ENCODE measurements at places on chromosomes 3 and 15. TPM values are rescaled to one million over a fixed set of nuclear protein-coding genes. Genes with fewer than 3 reads are reported as not detected.

The HESX1 gene
- total RNA-seq = 2.1 TPM

The SPINK8 gene
- total RNA-seq = not detected

The RMDN3 gene
- total RNA-seq = 21.5 TPM

The CADM2 gene
- not detected for total RNA-seq

The ZIC4 gene
- total RNA-seq = not detected

The EXD1 gene
- total RNA-seq = not detected

The NEK4 gene
- total RNA-seq = 36.2 TPM

The CPOX gene
- total RNA-seq = 353 TPM

The SLC28A1 gene
- total RNA-seq = not detected

The GPR160 gene
- 9.9 TPM for total RNA-seq

The EFCAB12 gene
- 0.42 TPM for total RNA-seq

The FMN1 gene
- 0.39 TPM for total RNA-seq

The PLA2G4E gene
- not detected for total RNA-seq

The ST3GAL6 gene
- total RNA-seq = 10.6 TPM

The NCEH1 gene
- 11.5 TPM for total RNA-seq

The SLC22A13 gene
- 0.47 TPM for total RNA-seq

The MINDY4B gene
- not detected for total RNA-seq

The CCPG1 gene
- total RNA-seq = 8.5 TPM

The C2CD4A gene
- total RNA-seq = not detected

The ADAMTS9 gene
- 0.05 TPM for total RNA-seq

The GP5 gene
- total RNA-seq = 0.15 TPM

The MB21D2 gene
- 2.8 TPM for total RNA-seq

The CHDH gene
- 10.8 TPM for total RNA-seq

The GPR149 gene
- not detected for total RNA-seq

The MYH15 gene
- total RNA-seq = 11.2 TPM

The ACOX2 gene
- 12.8 TPM for total RNA-seq

The PRKCD gene
- total RNA-seq = 34.4 TPM

The ZNF620 gene
- 10.2 TPM for total RNA-seq
